ENCODE measurements at places on chromosomes 16 and 17.
A peak's percentile ranks its signal among the peaks of the same experiment; 100 is the strongest.

DNA sequence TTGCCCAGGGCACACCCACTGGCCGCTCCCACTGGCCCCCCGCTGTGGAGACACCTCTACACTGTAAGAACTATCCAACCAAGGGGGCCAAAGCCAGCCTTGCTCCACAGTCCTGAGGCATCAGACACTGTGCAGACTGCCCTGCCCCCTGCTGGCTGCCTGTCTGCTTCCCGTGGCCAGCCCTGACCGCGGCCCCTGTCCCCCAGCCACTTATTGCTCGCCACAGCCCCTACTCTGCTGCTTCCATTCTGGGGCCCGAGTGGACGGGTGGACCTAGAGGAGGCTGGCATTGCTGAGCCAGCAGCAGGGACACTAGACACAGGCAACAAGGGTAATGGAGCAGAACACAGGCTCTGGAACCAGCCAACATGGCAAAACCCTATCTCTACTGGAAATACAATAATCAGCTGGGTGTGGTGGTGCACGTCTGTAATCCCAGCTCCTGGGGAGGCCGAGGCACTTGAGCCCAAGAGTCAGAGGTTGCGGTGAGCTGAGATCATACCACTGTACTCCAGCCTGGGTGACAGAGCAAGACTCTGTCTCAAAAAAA lies 19.7 kb upstream of the LRRC37A3 start:
- DNase-seq = no peak

DNA sequence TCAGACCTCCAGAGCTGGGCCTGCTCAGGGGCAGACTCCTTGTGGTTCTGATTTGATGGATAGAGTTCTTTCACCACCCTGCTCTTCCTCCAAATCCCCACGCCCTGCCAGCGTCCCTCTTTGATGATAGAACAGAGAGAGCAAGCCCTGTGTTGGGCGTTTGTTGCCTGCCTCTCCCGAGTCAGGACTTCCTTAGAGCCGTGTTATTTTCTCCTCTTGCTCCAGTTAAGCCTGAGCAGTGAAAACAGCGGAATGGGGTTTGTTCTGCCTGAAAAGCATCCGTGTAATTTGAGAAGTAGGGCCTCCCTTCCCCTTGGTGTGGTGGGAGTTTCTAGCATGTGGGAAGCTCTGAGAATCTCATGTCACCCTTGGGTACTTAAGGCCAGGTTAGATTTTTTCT lies 22.1 kb downstream of the TMEM94 start:
- DNase-seq = peak; percentile 31

DNA sequence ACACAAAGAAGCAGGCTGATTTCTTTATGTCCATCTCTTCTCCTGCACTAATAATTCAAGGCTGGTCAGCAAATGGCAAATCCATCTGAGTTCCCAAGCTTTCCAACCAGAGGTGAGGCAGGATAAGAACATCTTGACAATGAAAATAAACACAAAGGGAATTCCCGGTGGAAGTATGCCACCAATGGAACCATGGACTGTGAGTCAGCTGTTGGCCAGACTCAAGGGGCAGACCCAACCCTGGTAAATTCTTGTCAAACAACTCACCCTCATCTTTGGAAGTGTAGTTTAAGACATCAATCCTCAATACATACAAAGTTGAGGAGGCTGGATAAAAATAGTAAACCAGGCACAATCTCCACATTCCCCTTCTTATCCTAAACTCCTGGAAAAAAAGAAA lies 74.3 kb upstream of the CES5A start:
- no peak for DNase-seq

GRCh38 chr16:65153365-65154105 lies 31.7 kb upstream of the CDH11 start:
- DNase-seq = no peak

- DNase-seq = no peak
Measured at GRCh38 chr16:8505327-8505991, 84.9 kb downstream of the TMEM114 start.

DNA sequence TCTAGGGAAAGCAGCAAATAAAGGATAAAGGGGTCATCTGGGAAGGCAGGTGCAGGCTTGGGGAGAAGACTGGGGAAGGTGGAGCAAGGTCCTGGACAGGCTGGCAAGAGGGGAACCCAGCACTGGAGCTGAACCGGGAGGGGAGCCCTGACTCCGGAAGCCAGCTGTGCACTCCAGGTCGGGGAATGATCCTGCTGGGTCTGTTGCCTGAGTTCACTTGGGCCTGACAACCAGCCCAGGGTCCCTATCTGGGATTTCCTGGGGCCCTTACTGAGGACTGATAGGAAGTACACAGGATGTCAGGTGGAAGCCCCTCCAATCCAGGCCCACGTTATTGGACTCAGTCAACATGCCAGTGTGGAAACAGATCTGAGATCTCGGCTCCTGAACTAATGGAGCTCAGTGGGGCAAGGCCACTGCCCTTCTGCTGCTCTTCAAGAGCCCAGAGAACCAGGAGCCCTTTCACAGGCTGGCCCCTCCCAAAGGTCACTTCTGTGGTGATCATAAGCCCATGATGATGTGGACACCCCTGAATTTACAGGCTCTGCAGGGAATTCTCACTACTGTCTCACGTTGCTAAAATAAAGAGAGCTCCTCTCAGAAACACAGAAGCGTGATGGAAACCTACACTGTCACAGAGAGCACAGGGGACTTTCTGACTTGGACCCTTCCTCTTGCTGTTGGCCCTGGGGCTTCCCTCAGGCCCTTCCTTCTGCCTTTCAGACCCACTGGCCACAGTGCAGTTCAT lies 19.9 kb upstream of the PITPNM3 start:
- DNase-seq = no peak

DNA sequence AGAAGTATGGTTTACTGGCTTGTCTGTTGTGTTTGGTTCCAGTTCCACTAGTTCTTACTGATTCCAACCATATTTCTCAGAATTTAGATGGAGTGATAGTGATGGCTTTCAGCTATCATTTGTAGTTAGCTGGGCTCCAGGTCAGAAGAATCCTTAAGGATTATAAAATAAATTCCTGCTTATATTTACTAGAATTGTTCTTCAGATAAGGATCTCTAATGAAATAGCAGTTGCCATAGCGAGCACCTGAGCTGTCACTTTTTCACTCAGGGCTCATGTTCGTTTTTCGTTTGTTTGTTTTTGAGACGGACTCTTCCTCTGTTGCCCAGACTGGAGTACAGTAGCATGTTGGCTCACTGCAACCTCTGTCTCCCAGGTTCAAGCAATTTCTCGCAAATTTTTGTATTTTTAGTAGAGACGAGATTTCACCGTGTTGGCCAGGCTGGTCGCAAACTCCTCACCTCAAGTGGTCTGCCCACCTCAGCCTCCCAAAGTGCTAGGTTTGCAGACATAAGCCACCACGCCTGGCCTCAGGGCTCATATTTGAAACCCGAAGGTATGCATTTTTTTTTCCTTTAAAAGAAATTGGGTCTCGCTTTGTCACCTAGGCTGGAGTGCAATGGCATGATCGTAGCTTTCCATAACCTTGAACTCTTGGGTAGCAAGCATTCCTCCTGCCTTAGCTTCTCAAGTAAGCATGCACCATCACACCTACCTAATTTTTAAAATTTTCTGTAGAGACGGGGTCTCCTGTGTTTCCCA lies 42.9 kb downstream of the PAFAH1B1 start:
- DNase-seq = no peak

DNA sequence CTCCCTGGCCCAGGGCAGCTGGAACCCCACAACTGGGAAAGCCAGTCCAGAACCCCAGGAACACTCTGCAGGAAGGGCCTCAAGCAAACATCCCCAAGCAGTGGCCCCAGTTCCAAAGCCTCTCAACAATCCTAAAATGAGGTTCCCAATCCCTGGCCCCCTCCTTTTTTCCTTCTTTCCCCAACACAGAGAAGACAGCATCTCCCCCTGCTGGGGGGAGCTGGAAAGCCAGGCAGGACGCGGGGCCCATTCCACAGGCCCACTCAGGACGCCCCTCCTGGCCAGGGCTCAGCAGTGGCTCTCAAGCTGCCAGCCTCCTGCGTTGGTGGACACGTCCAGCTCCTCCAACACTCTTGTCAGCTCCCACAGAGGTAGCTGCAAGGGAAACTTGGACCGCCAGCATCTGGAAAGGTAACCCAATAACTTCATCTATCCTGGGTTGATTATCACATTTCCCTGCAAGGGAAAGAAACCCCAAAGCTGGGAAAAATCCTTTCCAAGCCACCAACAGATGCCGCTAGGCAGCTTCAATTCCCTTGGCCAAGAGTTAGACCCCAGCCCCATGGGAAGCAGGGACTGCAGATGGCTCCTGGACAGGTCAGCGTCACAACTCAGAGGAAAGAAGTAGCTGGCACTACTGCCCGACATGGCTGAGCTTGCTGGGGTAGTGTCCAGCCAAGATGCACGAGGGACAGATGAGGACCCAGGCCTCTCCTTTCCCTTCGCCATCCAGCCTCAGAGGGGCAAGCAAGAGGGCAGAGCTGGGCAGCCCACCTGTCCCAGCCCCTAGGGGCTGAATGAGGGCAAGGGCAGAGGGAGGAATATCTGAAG lies 7.6 kb downstream of the HDAC5 start:
- DNase-seq = no peak

GRCh38 chr17:8320990-8321389 lies 10.9 kb downstream of the ARHGEF15 start:
- DNase-seq = no peak

DNA sequence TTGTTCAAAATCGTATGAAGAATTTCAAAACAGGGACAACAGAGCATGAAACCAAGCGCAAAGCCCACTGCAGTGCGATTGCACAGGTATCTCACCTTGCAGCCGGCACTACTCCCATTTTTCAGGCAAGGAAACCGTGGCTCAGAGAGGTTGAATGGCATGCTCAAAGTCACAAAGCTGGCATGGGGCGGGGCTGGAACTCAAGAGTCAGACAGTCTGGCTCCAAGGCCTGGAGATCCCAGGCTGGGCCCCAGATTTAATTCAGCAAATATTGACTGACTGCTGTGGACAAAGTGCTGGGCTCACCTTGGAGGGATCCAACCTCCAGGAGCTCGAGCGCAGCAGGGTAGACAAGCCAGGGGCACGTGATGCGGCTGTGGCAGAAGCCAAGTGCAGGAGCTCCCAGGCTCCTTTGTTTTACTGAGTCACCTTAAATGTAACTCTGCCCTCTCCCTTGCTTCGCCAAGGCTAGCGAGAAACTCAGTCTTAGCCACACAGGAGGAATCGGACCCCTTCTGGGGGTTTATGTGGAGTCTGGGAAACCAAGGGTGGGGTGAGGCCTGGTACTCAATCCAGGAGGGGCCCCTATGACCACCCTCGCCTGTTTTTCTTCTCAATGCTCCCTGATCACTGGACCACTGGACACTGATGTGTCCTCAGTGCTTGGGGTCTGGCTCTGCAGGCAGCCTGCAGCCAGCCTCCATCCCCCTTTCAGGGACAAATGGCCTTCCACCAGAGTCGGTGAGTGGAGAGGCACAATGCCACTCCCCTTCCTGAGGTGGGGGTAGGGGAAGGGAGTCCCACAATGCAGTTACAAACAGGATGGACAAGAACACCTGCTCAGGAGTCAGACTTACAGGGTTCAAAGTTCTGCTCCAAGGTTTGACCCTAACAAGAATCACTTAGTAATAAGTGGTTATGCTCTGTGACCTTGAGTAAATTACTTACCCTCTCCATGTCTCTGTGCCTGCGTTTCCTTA lies 3.9 kb upstream of the SPATA20 start:
- no peak for DNase-seq

DNA sequence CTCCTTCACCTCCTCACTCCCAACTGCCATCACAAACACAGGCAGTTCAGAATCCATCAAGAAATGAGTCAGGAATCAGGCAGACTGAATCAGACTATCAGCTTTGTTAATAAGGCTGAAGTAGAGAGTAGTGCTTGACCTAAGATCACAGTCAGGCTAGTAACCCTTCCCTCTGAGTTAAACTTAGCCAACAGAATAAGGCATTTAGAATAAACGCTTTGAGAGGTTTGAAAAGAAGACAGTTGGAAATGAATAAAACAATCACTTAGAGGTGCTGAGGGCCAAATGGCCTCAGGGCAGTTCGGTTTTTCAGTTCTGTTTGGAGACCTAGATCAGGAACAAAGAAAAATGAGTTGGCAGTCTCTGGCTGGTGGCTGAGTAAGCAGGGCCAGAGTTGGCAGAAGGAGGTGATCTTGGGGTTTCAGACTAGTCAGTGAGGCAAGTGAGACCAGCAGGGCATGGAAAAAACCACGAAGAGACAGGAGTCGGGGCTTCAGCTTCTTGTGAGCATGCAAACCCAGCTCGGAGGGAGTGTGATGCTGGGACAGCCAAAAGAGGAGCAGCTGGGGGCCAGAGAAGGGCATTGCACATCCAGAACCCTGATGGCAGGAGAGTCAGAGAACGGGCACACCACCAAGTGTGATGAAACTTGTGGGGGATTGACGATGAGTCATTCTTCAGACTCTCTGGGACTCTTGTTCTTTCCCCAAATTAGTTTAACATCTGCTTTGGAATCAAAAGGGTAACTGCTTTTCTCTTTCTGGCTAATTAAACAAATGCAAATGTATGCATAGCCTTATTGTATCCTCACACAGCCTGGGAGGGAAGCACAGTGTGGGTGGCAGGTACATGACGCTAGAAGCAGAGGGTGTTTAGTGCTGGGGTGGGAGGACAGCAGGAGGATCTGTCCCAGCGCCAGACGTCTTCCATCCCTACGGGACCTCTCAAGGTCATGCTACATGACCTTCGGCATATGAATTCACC lies 54.8 kb downstream of the SPECC1 start:
- DNase-seq = peak; percentile 74

GRCh38 chr16:30356401-30357084 lies 1.4 kb upstream of the CD2BP2 start:
- no peak for DNase-seq

DNA sequence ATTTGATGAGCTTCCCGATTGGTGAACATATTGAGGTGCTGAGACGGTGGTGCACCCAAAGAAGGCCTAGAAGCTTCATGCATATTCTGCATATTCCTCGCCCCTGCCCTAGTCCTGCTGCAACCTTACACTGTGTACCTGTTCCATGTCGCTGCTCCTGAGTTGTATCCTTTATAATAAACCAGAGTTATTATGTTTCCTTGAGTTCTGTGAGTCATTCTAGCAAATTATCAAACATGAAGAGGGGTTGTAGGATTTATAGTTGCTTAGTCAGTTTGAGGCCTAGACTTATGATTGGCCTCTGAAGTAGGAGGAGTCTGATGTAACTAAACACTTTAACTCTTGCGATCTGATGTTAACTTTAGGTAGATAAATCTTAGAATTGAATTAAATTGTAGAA lies 436.8 kb downstream of the CA10 start:
- no peak for DNase-seq

GRCh38 chr16:89436366-89436765 lies 54.0 kb downstream of the ANKRD11 start:
- no peak for DNase-seq

DNA sequence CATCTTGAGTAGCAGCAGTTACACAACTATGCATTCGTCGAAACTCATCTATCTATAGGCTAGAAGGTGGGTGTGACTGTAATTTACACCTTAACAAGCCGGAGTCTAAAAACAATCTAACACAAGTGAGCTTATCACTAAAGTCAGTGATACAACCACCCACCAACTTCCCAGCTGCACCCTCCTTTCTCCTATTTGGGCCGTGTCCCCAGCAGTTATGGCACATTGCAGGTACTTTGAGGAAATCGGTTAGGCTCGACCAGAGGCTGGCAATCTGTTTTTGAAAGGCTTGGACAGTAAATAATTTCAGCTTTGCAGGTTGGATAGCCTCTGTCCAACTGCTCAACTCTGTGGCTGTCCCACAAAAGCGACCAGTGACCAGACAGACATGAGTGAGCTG lies 26.0 kb downstream of the USP22 start:
- no peak for DNase-seq

- no peak for DNase-seq
Measured at GRCh38 chr16:70656712-70657263, 10.4 kb downstream of the IL34 start.
